ENCODE measurements at places on chromosomes 2 and 18.

DNA sequence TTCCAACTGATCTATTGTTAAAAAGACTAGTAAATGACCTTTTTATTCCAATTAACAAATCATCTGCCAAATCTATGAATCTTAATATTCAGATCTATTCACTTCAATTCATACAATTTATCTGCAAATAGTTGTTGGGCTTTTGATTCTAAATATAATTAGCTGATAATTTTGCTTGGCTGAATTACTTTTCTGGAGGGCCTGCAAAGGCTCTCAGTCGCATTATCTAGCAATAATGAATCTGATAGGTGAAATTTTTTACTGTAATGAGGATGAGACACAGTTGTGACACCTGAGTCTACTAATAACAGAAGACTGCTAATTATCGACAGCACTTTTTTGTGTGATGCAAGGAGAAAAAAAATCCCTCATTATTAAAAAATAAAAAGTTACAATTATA lies 565.1 kb downstream of the ZEB2 start:
- no peak for DNase-seq

- no peak for DNase-seq
Measured at GRCh38 chr2:64192664-64193105, 48.5 kb upstream of the PELI1 start.

- DNase-seq = peak; percentile 46
Measured at GRCh38 chr2:190649035-190649797, at the start of gene NAB1. Gene NAB1, plus strand, starts transcription at chr2:190649083. Its CDS starts 10,094 bp downstream, at chr2:190659177.

- no peak for DNase-seq
Measured at GRCh38 chr18:48884771-48885170, 66.0 kb downstream of the SMAD7 start.

GRCh38 chr2:85706599-85707296 lies 12.6 kb downstream of the GNLY start:
- no peak for DNase-seq

GRCh38 chr18:1421502-1421901 lies 516.8 kb downstream of the ADCYAP1 start:
- no peak for DNase-seq

- DNase-seq = no peak
Measured at GRCh38 chr2:36878429-36878828, 87.9 kb downstream of the STRN start.

DNA sequence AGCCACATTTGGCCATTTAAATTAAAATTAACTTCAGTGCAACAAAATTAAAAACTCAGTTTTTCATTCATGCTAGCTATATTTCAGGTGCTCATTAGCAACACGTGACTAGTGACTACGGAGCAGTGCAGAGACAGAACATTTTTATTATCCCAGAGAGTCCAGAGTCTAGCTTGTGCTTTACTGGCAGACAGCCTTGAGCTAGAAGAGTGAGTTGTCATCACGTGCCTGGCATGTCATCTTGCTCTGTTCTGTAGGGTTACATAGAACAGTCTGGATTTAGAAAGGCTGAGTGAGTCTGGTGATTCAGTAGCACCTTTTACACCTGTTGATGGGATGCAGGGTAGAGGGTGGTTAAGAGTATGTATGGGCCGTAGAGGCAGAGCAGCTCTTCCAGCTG lies 136.9 kb upstream of the IL1R2 start:
- no peak for DNase-seq

GRCh38 chr2:69753659-69754363 lies 11.9 kb downstream of the ANXA4 start:
- no peak for DNase-seq

Measured in posterior cingulate gyrus (tissue), 11 donors.